ENCODE measurements at places on chromosomes 7 and 10.

DNA sequence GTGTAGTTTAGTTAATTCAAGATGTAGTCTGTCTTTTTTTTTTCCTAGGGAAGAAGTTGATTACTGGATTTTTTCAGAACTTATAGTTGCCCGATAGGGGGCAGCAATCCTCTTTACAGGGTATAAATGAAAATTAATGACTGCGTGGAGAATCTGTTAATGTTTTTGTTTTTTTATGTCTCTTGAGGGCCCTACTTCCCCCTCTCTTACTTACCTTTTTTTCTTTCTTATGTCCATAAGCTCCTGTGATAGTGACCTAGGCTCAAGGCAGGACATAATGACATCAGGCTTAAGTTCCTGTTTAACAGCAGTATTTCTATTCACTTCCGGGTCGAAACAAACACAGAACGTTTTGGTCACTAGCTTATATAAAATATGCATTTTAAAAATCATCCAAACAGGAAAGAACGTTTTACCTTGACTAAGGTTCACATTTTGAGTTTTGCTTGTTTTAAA is 18.8 kb downstream of the CDC123 start:
- DNase-seq = no peak

GRCh38 chr7:155543011-155543876 is 3.1 kb downstream of the CNPY1 start:
- no peak for DNase-seq

- no peak for DNase-seq
These were observed 14.6 kb upstream of the AZGP1 start for GRCh38 chr7:99990460-99990852.

GRCh38 chr10:76316234-76316633 is 884.8 kb downstream of the LRMDA start:
- no peak for DNase-seq

- DNase-seq = no peak
These were observed 26.0 kb downstream of the RNF32 start for GRCh38 chr7:156666368-156667109.

DNA sequence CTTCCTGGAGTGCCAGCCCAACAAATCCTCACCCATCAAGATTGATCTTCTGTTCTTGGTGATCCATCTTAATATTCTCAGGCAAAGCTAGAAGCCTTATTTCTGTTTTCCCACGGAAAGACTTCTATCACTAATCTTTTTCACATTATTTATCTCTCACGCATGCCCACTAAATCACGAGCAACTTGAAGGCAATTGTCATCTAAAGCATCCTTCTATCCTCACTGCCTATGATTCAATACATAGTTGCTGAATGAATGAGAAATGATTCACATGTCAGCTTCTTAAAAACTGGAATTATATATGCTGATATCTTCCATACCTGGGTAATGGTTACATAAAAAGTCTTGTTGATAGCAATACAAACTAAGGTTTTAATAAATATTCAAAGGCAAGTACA is 12.6 kb upstream of the COL1A2 start:
- no peak for DNase-seq

GRCh38 chr7:102432442-102433218 is 745 bp upstream of the ORAI2 start:
- no peak for DNase-seq

- no peak for DNase-seq
These were observed 24.3 kb upstream of the ST7 start for GRCh38 chr7:116929021-116929420.

GRCh38 chr7:106033735-106034134 is 70.7 kb downstream of the CDHR3 start:
- no peak for DNase-seq

DNA sequence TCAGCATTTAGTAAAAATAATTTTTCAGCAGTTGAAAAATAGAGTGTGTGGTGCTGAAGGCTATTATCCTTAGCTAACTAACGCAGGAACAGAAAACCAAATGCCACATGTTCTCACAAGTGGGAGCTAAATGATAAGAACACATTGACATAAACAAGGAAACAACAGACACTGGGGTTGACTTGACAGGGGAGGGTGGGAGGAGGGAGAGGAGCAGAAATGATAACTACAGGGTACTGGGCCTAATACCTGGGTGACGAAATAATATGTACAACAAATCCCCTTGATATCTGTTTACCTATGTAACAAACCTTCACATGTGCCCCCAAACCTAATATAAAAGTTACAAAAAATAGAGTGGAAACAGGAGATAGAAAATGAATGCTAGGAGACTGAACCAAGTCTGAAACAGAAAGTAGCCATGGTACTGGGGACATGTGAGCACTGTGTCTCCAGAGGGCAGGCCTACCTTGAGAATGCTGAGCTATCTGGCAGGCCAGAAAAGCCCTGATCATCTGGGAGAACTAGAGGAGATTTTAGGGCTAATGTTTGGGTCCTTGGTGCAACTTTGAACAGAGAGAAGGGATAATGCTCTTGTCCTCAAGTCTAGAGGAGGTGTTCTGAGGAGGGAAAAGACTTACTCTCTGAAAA is 4.7 kb upstream of the EFCAB10 start:
- no peak for DNase-seq

- no peak for DNase-seq
These were observed 14.3 kb upstream of the NPM3 start for GRCh38 chr10:101797403-101798059.

DNA sequence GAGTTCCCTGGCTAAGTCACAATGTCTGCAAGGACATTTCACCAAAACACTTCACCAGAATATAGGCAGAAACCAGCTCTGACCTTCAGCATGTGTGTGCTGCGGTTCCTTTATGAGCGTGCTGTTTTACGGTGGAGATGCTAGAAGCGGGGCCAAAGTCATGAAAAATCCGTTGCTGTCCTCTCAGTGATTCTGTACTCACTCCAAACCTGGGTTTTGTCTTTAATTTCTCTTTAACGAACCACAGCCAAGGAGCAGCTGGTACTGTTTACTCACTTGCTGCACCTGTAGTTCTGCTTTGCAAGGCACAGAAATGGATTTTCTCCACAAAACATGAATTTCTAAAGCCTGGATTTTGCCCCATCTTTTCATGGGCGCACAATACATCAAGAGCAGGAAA is 639.9 kb downstream of the PHTF2 start:
- DNase-seq = no peak

DNA sequence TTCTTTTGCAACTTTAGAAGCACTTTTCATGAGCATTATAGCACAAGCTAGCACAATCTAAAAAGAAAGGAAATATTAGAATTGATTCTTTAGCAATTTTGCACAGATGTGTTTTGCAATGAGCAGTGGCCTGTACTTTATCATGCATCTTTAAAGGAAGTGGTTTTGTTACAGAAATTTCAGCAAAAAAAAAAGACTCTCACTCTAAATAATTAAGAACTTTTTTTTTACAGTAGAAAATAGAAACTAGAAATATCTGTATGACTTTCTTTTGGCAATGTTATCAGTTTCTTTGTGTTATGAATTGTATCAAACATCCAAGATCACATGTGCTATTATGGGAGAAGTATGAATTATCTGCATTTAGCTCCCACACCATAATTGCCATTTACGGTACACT is 195.7 kb upstream of the KLF6 start:
- DNase-seq = no peak

DNA sequence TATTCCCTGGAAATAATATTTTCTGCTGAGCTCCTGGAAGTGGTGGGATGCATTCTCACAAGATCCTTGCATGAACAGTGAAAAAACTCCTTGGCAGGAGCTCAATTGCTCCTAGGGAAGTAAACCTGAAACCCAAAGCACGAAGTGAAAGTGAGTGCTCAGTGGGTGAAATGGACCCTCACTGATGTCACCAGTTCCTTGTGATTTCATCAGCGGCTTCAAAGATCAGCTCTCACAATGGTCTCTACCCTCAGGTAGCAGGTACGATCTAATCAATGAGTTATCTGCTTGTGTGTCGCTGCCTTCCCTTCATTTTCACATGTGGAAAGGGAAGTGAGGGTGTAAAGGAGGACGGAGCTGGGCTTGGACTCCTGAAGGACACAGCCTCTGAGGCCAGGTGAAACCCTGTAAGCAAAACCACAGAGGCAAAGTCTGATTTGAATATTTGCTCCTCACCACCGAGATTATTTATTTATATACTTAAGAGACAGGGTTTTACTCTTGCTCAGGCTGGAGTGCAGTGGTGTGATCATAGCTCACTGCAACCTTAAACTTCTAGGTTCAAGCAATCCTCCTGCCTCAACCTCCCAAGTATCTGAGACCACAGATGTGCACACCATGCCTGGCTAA is 255.4 kb upstream of the LYZL1 start:
- DNase-seq = no peak

DNA sequence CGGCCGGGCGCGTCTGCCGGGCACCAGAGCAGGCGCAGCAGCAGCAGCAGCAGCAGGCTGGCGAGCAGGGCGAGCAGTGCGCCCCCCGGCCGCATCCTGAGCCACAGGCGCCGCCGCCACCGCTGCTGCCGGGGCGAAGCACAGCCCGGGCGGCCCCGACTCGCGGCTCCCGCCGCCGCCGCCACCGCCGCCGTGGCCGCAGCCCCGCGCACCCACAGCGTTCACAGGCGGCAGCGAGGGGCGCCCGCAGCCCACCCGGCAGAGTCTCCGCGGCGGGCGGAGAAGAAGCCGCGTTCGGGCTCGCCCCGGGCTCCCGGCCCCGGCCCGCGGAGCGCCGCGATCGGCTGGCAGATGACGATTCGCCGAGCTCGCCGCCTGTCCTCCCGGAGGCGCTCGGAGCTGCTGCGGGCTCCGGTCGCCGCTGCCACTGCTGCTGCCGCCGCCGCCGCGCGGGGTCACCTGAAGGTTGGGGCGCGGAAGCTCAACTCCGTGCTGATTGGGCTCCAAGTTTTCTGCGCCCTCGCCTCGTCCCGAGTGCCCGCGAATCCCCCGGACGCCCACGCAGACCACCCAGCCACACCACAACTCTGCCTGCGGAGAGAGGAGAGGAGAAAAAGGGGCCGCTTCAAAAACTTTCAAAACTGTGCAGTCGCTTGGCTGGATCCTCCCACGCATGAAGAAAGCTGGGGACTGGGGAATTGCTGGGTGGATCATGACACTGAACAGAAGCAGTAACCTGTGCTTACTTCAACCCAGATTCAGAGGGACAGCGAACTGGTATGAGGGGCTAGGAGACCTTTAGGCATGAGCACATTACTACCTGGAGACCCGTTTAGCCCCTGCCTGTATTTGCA is at the start of gene ST8SIA6:
ST8SIA6 (minus strand) TSS at position 435 of the 854 bp plus-strand sequence; CDS start at position 95, 340 bp downstream.
- no peak for DNase-seq

DNA sequence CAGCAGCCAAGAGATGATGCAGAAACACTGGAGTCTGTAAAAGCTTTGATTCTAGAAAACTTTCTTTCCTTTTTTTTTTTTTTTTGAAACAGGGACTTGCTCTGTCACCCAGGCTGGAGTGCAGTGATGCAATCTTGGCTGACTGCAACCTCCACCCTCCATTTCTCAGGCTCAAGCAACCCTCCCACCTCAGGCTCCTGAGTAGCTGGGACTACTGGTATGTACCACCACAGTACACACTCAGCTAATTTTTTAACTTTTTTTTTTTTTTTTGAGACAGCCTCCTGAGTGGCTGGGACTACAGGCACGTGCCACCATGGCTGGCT is 17.0 kb upstream of the BAG3 start:
- no peak for DNase-seq

GRCh38 chr10:110834629-110835301 is 37.0 kb upstream of the PDCD4 start:
- DNase-seq = peak; percentile 35

All from NCI-H2029 treated with DMSO at 0.1 percent for 48 hours (cell line).